ENCODE measurements at places on chromosomes 13 and 19.

DNA sequence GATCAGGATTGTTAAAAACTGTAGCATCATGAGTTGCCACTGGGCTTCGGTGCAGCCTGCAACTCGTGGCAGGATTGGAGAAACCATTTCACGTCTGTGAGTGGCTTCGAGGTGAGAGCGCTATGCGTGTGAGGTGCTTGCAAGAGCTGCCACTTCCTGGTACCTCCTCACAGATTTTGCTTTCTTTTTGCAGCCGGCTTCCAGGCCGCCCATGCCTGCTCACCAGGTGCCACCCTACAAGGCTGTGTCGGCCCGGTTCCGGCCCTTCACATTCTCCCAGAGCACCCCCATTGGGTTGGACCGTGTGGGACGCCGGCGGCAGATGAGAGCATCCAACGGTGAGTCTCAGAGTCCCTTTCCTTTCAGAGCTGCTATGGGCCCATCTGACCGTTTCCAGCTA is 57.9 kb upstream of the C1QTNF9 start:
- DNase-seq: peak; percentile 87

DNA sequence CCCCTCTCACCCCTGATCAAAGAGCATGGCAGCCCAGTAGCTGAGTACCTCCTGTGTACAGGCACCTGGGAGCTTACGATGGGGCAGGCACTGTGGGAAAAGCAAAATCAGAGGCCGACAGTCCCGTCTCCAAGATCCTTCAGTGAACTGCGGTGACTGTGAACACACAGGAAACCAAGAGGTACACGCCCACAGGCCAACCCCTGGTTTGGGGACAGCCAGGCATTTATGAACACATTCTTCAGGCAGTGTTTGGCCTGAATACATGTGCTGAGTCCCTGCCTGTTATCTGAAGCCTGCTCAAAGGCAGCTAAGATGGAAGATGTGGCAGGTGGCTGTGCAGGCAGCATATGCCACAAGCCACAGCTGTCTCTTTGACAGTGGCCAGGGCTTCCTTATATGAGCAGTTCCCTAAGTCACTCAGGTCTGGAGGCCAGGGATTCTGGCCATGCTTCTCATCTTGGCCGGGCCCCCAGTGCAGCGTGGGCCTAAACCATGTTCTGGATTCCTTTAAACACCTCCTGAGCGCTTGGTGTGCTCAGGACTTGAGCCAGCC is 123.6 kb downstream of the UQCRFS1 start:
- DNase-seq: no peak

GRCh38 chr13:74142257-74142656 is 8.1 kb upstream of the KLF12 start:
- DNase-seq: no peak

DNA sequence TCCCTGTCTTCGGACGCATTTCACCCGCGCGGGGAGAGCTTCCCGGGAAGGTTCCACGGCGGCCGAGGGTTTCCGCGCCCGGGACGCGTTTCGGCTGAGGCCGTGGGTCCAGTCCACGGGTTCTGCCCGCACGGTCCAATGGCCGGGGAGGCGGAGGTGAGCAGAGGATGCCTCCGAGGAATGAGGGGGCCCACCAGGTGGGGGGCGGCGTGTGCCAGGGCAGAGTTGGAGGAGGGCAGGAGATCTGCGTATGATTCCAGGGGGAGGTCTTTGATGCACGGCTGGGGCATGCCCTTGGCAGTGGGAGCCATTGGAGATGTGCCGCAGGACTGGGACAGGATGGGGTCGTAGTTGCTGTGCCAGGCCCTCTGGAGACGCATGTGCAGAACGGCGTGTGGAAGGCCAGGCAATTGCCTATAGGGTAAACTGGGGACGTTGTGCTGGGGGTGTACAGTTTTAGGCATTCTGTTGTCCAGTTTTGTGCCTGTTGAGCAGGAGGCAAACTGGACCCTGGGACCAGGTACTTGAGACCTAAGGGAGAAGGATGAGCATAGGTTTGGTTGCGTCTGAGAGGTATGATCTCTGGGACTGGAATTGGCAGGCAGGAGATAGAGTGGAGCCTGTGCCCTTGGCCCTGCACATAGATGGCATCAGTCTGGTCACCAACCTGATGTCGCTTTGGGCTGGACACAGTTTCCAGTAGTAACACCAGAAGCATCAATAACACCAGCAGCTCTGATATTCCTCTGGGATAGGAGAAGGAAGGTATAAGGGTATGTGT is 751 bp downstream of the ZNF584 start:
- DNase-seq: no peak

DNA sequence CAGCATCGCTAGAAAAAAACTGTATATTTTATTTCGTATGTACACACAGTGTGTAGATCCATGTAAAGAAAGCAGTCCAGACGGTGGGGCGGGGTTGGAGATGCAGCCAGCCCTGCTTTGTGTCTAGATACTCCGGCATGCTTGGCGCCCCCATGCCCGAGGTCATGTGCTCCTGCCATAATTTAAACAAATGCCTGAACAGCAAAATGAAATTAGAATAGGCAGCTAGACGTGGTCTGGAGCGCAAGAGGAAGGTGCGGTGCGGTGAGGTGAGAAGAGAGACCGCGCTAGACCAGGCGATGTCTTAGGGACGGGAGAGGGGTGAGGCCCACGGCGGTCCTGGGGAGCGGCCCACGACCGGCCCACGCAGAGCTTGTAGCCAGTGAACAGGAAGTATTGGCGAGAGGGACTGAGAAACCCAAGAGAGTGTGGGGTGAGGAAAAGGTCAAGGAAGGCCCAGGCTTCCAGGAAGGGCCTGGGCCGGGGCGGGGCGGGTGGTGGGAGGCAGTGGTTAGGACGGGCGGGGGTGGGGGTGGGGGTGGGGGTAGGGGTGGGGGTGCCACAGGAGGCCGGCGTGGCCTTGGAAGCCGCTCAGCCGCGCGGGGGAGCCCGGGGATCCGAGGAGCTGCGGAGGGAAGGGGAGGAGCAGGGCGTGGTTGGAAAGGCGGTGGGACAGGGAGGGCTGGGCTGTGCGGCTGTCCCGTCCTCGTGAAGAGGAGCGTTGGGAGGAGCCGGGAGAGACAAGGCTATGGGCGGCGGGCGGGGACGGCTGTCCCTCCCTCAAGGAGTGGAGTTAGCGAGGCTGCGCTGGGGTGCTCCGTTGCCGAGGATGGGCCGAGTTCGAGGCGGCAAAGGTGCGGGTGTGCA is 254.7 kb upstream of the SGCG start:
- DNase-seq: no peak

DNA sequence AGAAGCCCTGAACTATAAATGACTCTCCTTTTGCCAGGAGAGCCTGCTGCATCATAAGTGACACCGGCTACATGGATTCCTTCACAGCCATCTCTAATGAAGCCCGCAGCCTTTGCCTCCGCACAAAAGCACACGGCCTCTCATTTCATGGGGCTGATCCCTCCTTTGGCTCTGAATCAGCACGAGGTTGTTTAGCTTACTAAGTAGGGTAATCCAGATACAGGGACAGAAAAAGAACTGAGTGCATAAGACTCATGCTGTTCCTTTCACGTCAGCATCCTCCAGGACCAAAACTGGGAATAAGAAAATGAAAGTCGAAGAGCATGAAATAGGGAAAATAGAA is 136.3 kb downstream of the DCT start:
- DNase-seq: no peak

- DNase-seq: no peak
Measured at GRCh38 chr13:37142877-37143276, 37.4 kb upstream of the CSNK1A1L start.

DNA sequence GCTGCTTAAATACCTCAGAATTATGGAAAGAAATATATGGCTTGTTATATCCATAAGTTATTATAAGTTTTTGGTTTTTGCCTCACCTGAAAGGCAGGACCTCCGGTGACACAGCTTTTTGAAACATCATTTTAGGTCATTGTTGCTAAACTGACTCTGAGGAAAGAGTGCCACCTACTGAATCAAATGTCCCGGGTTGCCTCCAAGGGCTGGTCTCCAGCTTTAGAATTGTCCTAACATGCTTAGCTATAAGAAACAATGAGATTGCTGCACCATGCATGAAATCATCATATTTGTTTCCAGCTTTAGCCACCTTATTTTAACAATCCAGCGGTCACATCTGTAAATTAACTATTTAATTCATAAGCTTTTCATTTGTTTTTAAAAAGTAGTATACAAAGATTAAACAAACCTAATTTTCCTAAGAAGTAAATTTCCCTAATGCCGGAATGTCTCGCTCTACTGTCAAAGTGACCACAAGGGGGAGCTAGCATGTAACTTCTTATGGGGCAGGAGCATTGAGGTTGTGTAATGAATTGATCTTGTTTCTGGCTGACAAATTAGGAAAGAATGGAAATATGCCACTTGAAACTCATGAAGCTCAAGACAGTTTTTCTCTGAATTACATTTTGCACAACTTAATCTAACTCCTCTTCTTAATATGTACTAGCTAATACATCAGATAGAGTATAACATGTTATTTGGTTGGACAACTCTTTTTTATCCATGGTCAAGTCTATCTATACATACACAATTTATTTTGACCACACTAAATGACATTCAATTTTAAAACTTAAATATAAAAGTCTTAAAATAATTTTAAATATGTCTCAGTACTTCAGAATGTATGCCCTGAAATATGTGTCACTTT is 6.7 kb upstream of the PCDH17 start:
- no peak for DNase-seq

DNA sequence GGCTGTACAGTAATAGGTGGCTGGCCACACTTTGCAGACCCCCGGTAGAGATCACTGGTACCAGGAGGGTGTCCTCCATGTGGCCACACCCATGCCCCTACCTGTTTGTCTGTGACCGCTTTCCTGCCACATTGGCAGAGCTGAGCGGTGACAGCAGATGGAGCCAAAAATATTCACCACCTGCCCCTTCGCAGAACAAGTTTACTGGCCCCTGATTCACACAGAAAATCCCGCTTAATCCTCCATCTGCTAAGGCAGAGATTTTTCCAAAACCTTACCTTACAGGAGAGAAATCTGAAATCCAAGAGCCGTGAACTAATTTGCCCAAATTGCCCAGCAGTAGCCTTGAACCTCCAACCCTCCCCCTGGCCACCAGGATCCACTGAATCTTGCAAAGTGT is 52.1 kb downstream of the MYO9B start:
- no peak for DNase-seq

Data from CD4-positive, alpha-beta T cell treated with Interferon alpha-2 for 1 hour (primary cell).